ENCODE measurements at places on chromosomes 11 and 22. TPM values are rescaled to one million over a fixed set of nuclear protein-coding genes. Genes with fewer than 3 reads are reported as not detected.
A peak's percentile ranks its signal among the peaks of the same experiment; 100 is the strongest.

- H3K4me1 ChIP-seq, result no peaks in the 10 kb centered on the region
- H3K36me3 ChIP-seq, result no peaks in the 10 kb centered on the region
- H3K4me3 ChIP-seq, result no peak overlapping the region
- no peaks in the 10 kb centered on the region for H3K27me3 ChIP-seq
Measured at GRCh38 chr22:27949421-27949820, 30.4 kb upstream of the PITPNB start.

GRCh38 chr11:45245218-45246045 lies 40.7 kb downstream of the SYT13 start:
- no peaks in the 10 kb centered on the region for H3K27me3 ChIP-seq
- H3K36me3 ChIP-seq, result no peaks in the 10 kb centered on the region
- DNase-seq, result no peak
- no peak overlapping the region for H3K27ac ChIP-seq

DNA sequence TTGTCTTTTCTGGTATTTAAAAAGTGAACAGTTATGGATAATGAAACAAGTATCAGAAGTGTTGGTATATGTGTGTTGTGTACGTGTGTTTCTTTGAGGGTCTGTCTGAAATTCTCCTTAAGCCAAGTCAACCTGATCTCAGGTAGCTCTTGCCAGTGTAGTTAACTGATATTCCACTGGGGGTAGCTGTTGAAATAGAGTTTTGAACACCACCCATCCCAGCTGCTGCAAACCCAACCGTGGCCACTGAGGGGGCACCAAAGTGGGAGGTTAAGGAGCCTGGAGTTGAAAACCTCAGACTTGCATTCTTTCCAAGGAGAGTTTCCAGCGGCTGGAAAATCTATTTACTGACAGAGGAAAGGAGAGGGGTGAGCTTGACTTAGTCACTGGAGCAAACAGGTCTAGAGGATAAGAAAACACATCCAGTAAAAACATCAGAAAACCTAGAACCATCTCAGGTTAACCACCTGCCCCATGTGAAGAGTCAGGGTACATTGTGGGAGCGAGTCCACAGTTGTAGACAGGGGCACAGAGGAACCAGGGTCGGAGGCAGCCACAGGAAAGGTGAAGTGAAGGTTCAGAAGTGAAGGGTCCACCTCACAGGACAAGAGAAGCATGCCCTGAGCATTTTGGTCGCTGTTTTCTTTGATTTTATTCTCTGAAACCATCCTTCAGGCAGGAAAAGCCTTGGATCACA lies 8.8 kb upstream of the CUL5 start:
- H3K4me3 ChIP-seq, result no peak overlapping the region
- no peak overlapping the region for H3K27ac ChIP-seq

GRCh38 chr11:59106363-59107336 lies at the start of gene FAM111B:
Gene FAM111B (plus strand): TSS chr11:59107237. CDS start chr11:59109626, 2,389 bp downstream.
- peak within 1 kb of the TSS; percentile 45 for H3K27ac ChIP-seq
- H3K27me3 ChIP-seq, result no peaks in the 10 kb centered on the region
- H3K4me3 ChIP-seq, result peak within 1 kb of the TSS; percentile 67
- H3K36me3 ChIP-seq, result no peaks in the 10 kb centered on the region
- DNase-seq, result peak; percentile 84

DNA sequence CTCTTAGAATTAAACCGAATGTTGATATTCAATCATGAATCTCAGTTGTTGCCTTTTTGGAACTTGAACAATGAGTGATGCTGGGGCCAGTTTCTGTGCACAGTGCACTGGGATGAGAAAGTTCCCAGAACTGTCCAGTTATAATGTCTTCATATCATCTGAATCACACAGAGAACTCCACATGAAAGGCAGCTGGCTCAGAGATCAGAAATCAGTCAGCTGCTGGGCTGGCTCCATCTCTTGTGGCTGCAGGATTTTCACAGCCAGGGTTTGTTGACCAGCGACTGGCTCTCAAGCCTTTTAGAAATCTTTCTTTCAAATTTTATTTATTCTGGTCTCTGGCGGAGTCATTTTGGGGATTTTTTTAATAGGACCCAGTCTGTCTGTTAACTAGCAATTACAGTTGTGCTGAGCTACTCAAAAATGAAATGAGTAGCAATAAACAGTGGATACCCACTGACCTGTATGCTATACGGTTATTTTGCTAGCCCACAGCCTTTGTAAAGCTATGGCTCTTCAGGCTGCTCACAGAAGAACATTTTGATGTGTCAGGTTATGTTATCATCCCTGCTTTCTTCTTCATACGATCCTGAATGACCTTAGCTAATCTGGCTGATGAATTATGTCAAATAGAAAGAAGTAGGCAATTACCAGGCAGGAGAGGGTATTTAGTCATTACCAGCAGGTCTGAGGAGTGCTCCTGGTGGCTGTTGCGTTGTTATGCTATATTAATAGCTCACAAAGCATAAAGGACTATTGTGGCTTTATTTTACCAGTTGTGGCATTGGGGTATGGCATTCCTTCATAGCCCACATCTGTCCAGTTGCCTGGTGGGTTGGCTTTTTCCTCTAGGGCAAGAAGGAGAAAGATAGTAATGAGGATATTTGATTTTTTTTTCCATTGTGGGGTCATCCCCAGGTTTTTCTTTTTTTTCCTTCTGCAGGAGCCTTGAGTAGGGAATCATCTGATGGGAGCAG lies 3.6 kb downstream of the FAT3 start:
- H3K4me3 ChIP-seq, result no peak overlapping the region
- peaks cover 28% of the 10 kb centered on the region for H3K4me1 ChIP-seq
- DNase-seq, result no peak
- no peak overlapping the region for H3K27ac ChIP-seq
- H3K36me3 ChIP-seq, result no peaks in the 10 kb centered on the region

DNA sequence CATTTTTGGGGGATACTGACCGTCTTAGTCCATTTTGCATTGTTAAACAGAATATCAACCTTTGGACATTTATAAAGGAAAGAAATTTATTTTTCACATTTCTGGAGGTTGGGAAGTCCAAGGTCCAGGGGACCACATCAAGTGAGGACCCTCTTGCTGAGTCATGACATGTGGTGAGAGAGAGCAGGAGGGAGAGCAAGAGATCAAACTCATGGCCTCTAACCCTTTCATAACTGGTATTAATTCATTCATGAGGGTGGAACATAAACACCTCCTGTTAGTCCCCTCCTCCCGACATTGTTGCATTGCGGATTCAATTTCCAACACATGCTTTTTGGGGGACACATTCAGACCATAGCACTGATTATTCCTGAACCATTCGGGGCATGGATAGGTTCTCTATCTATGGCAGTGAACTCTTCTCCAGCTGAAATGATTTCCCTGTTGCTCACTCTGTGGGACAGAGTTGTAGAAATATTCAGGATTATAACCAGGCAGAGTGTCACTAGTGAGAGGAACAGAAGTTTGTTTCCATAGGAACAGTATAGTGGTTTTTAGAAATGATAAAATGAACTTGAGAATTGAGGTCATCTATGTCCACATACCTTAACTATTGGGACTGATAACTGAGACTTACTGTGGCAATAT lies 88.2 kb upstream of the OR9Q1 start:
- no peak overlapping the region for H3K27ac ChIP-seq
- no peak for DNase-seq
- H3K27me3 ChIP-seq, result no peaks in the 10 kb centered on the region
- no peak overlapping the region for H3K4me3 ChIP-seq

- peak overlapping the region; percentile 4 for H3K4me3 ChIP-seq
- peaks cover 31% of the 10 kb centered on the region for H3K36me3 ChIP-seq
- no peak for DNase-seq
- no peaks in the 10 kb centered on the region for H3K27me3 ChIP-seq
- H3K27ac ChIP-seq, result peak overlapping the region; percentile 60
- H3K4me1 ChIP-seq, result peaks cover 47% of the 10 kb centered on the region
Measured at GRCh38 chr22:37910890-37911672, 5.0 kb downstream of the MICALL1 start.

- no peak overlapping the region for H3K4me3 ChIP-seq
- H3K27me3 ChIP-seq, result no peaks in the 10 kb centered on the region
- peaks cover 12% of the 10 kb centered on the region for H3K36me3 ChIP-seq
- peaks cover 7% of the 10 kb centered on the region for H3K4me1 ChIP-seq
- no peak for DNase-seq
Measured at GRCh38 chr11:12897867-12898266, 111.2 kb upstream of the RASSF10 start.

- H3K4me1 ChIP-seq, result peaks cover 18% of the 10 kb centered on the region
- H3K36me3 ChIP-seq, result no peaks in the 10 kb centered on the region
- H3K27ac ChIP-seq, result no peak overlapping the region
- peaks cover 30% of the 10 kb centered on the region for H3K27me3 ChIP-seq
- H3K4me3 ChIP-seq, result no peak overlapping the region
- DNase-seq, result no peak
Measured at GRCh38 chr22:50167689-50168489, 2.6 kb upstream of the PANX2 start.

DNA sequence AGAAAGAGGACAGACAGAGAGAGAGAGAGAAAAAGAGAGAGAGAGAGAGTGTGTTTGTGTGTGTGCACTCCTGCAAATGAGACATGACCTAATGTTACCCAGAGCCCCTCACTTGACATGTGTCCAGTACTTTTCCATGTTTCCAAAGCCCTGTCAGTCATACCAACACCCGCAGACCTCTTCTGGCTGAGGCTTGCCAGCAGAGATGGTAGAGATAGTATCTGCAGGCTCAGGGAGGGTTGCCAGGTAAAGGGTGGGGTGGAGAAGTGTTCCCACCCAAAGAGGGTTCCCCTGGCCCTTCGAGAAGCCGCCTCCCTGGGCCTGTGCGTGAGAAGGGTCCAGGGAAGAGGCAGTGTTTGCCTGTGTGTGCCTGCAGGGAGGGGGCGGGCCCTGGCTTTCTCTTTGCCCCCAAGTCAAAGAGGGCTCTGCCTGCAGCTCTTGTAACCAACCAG lies 40.7 kb downstream of the POU2F3 start:
- peaks cover 33% of the 10 kb centered on the region for H3K4me1 ChIP-seq
- no peaks in the 10 kb centered on the region for H3K36me3 ChIP-seq
- no peaks in the 10 kb centered on the region for H3K27me3 ChIP-seq
- no peak for DNase-seq
- H3K4me3 ChIP-seq, result no peak overlapping the region

GRCh38 chr22:29207243-29207550 lies 1.5 kb downstream of the EMID1 start:
- no peak overlapping the region for H3K4me3 ChIP-seq
- H3K4me1 ChIP-seq, result peaks cover 17% of the 10 kb centered on the region
- H3K36me3 ChIP-seq, result no peaks in the 10 kb centered on the region
- DNase-seq, result no peak

- no peak overlapping the region for H3K4me3 ChIP-seq
- H3K4me1 ChIP-seq, result peaks cover 66% of the 10 kb centered on the region
- no peak for DNase-seq
- no peaks in the 10 kb centered on the region for H3K27me3 ChIP-seq
- H3K36me3 ChIP-seq, result peaks cover 7% of the 10 kb centered on the region
Measured at GRCh38 chr11:119709638-119710346, 19.2 kb downstream of the NECTIN1 start.

- no peak overlapping the region for H3K27ac ChIP-seq
- H3K27me3 ChIP-seq, result no peaks in the 10 kb centered on the region
- no peaks in the 10 kb centered on the region for H3K4me1 ChIP-seq
- no peak for DNase-seq
- no peaks in the 10 kb centered on the region for H3K36me3 ChIP-seq
Measured at GRCh38 chr11:114606003-114606801, 10.6 kb upstream of the NXPE4 start.

CASP5 gene
- total RNA-seq, result not detected

PHRF1 gene
- total RNA-seq, result 37.3 TPM

MUC6 gene
- total RNA-seq, result 0.04 TPM

PLEKHB1 gene
- 4.7 TPM for total RNA-seq

NDUFV1 gene
- 200 TPM for total RNA-seq

LRRC4C gene
- total RNA-seq, result 0.60 TPM

PIH1D2 gene
- total RNA-seq, result 2.4 TPM
